ENCODE measurements at places on chromosomes 7 and 10.

- DNase-seq = no peak
Observed at GRCh38 chr10:80344276-80344675, 12.3 kb downstream of the DYDC1 start.

GRCh38 chr10:94963901-94964300 is 25.4 kb downstream of the CYP2C9 start:
- no peak for DNase-seq

DNA sequence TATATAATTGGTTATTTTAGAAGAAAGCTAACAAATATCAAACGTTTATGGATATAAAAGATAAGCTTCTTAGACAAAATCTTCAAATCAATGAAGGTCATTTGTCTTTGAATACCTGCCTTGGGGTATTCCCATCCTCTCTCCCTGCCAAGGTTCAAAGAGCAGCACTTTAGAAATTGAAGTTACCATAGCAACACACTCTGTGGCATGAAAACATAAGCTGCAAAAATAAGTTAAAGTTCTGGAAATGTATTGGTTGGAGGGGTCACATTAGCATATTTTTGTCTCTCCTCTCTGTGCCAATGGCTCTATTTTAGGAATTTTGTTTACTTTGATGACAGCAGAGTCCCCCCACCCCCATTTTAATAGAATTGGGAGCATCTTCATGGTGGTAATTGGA is 12.0 kb downstream of the ECHDC3 start:
- no peak for DNase-seq

DNA sequence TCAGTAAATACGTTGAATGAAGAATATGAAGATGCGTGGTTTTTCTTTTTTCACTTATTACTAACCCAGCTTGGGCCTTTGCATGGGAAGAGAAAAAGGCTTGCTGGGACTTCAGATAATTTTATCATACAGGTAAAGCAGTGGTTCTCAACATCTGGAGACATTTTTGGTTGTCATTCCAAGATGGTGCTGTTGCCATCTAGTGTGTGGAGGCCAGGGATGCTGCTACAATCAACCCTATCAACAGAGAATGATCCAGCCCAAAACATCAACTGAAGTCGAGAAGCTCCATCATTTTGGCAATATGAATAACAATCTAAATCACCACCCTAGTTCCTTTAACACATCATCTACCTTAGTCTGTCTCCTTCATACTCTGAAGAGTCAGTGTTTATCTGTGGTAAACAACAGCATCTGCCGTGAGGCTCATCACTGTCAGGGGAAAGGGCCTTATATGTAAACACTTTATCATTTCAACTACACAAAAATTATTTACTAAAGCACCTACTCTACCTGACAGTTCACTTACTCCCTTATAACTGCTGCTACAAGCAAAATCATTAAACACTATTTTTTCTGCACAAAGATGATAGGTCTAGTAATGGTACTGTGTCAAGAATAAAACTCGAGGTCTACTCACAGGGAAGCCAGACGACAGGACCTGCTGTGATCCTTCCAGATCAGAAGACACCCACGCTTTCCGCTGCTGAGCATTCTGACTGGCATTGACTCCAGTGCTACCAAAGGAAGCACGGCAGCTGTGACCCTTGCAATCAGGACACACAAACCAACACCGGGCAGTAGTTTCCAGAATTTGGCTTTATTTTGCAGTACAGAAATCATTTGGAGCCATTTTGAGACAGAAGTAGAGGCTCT is 48.6 kb downstream of the GDI2 start:
- DNase-seq = no peak

DNA sequence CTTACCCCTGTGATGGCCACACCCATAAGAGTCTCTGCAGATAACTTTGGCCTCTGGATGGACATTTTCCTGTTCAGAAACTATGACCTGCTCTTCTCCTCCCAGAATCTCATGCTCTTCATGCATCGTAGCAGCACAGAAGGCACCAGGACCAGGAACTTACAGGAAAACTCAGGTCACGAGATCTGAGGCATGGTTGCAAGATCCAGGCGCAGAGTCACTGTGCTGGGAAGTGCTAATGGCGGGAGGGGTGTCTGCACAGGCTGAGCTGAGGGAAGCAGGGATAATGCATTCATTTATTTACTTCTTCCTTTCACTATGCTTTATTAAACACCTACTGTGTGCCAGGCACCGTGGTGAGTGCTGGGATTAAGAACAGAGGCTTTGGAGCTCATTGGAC is 48.2 kb upstream of the LOXL4 start:
- no peak for DNase-seq

DNA sequence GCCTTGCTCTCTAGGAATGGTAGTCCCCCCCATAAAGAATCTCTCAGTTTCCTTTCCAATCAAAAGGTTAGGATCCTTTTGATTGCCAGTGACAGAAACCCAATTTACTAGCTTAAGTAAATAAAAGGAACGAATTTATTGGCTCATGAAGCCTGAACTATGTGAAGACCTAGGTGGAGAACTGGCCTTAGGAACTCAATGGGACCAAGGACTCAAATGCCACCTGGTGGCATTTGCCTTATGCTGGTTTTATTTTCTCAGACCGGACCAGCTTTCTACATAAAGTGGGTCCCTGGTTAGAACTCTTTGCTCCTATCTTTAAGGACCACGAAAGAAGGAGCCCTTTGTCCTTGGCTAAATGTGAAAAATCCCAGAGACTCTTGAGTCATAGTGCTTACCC is 25.4 kb downstream of the CFTR start:
- DNase-seq = no peak

- DNase-seq = no peak
Observed at GRCh38 chr7:6232116-6232515, 40.3 kb downstream of the CYTH3 start.

DNA sequence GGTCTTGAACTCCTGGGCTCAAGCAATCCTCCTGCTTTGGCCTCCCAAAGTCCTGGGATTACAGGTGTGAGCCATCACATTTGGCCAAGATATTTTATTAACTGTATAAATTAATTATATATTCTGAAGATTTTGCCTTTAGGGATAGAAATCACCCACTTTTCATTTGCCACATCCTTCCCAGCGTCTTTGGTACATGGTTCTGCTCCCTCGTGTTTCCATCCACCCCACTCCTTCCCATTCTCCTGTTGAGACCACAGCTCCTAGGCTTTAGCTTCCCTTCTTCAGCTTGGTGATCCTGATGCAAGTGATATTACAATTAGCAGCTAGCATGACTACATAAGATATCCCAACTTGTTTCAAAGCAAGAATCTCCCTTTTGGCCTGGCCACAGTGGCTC is 8.4 kb downstream of the CPA1 start:
- no peak for DNase-seq

GRCh38 chr10:67780759-67781538 is 57.0 kb downstream of the DNAJC12 start:
- no peak for DNase-seq

GRCh38 chr7:15723841-15724240 is 37.4 kb upstream of the MEOX2 start:
- DNase-seq = no peak

- no peak for DNase-seq
Observed at GRCh38 chr7:38746438-38746837, 115.3 kb upstream of the AMPH start.

GRCh38 chr7:27868131-27868550 is 128.2 kb downstream of the TAX1BP1 start:
- DNase-seq = no peak

DNA sequence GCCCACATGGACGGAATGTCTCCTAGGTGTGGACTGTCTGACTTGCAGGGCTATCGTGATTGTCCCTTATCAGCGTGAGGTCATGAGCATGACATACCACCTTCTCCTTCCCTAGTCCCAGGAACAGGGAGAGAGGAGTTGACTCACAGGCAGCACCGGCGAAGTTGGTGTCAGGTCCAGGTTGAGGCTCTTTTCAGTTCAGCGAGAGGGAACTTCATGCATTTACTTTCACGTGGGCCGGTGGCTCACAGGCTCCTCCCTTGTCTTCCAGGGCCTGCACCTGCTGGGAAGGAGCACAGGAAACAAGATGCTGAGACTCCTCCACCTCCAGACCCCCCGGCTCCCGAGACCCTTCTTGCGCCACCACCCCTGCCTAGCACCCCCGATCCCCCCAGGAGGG is 46.1 kb downstream of the PROSER2 start:
- no peak for DNase-seq

DNA sequence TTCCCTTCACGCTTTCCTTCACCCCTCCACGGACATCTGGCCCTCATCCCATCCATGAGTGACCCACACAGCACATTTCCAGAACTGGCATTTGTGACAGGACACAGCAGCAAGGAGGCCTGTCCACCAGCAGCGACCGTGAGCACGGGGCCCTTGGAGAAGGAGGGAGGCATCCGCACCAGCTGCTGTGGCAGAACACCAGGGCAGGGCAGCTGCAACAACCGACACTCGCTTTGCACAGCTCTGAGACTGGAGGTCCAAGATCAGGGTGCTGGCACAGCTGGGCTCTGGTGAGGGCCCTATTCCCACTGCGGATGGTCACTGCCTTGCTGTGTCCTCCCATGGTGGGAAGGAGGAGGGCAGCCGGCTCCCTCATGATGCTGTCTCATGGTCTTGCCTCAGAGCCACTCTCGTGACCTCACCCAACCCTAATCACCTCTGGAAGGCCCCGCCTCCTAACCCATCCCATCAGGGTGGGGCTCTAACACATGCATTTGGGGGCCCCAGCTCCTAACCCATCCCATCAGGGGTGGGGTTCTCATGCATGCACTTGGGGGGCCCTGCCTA is 36.7 kb downstream of the PTPRN2 start:
- DNase-seq = no peak

DNA sequence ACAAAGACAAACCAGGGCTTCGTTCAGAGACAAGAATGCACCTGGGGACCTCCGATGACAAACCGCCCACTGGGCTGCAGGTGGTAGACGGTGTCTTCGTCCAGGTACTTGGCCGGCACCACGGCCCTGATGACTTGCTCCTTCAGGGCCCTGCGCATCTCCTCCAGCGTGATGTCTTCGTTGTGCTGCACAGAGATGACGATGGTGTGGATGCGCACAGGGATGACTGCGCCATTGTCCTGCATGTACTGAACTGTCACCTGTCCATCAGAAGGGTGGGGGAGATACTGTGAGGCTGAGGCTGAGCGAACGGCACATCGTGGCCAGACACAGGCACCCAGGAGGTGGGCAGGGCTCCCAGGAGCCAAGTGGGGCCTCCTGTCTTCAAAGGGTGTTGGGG is 13.1 kb downstream of the MAT1A start:
- no peak for DNase-seq

GRCh38 chr7:76238326-76238725 is 36.6 kb downstream of the SRRM3 start:
- DNase-seq = no peak

DNA sequence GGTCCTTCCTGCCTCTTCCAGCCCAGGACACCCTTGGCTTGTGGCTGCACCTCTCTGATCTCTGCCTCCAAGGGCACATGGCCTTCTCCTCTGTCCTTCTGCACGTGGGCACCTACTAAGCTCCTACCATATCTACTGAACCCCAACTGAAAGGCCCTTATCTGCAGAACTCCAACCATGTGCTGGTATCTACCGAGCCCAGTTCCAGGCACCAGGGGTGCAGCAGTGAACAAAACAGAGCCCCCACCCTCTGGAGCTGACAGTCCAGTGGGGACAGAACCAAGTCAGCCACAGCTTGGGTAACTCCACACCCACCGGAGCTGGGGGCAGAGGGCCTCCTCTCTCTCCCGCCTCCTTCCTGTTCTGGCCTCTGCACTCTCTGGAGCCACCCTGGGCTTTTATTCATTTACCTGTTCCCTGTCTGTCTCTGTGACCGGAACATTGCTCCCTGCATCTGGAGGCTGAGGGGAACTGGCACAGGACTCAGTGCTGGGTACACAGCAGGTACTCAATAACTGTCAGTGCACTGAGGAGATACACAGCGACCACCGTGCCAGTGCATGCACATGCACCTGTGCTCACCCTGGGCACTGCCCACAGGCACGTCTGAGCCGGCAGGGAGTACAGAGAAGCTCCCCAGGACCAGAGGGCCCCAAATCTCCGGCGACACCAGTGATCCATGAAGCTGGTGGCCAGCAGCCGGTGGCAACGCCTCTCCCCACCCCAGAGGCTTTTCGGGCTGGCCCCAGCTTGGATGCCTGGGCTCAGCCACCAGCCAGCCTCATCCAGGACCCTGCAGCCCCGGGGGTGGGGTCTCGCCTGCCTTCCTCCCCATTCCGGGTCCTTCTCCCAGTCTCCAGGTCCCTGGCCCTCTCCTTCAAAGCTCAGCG is 2.0 kb downstream of the MICALL2 start:
- peak; percentile 38 for DNase-seq

GRCh38 chr10:110357252-110357780 is 52.6 kb upstream of the SMNDC1 start:
- DNase-seq = no peak

DNA sequence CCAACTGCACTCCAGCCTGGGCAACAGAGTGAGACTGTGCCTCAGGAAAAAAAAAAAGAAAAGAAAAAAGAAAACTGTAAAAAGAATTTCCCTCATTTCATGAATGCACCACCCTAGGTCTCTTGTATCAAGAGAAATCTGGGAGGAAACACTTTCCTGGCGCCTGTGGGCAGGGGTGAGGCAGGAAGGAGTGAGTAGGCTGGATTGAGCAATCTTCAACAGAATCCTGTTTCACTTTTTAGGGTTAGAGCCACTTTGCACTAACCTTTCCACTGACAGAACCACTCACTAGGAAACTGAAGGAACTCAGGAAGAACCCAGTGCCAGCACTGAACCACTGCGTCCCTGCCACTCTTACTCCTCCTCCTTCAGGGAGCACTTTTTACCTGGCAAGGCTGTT is 282.1 kb downstream of the CCDC3 start:
- no peak for DNase-seq

DNA sequence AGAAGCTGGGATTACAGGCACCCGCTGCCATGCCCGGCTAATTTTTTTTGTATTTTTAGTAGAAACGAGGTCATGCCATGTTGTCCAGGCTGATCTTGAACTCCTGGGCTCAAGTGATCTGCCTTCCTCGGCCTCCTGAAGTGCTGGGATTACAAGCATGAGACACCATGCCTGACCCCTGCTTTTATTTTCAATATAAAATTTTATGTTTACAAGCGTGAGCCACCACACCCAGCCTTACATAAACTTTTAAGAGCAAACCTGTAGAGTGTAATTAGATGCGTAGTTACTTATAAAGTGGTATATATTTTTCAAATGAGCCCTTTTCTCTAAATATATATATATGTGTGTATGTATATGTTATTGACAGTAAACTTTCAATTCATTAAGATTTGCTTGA is 8.7 kb downstream of the CNNM2 start:
- DNase-seq = no peak

- DNase-seq = no peak
Observed at GRCh38 chr10:21421016-21421415, 104.5 kb downstream of the SKIDA1 start.

- no peak for DNase-seq
Observed at GRCh38 chr7:140330595-140330994, 67.7 kb downstream of the SLC37A3 start.

DNA sequence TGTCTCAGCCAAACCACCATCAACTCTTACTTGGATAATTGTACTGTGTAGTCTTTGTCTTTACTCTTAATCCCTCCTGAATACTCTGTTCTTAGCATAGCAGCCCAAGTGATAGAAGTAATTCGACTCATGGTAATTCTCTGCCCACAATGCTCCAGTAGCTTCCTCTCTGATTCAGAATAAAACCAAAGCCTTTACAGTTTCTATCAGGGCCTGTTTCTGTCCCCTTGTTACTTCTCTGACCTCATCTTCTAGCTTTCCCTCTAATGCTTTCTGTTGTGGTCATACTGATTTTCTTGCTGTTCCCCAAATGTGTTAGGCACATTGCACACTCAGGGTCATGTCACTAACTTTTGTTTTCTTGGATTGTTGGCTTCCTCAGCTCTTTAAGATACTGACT is 8.0 kb downstream of the ZNF518A start:
- no peak for DNase-seq
